Activated CD4-positive, alpha-beta T cell treated with anti-CD3 and anti-CD28 coated beads, Interleukin-2, amount 50 U/mL, for 4 hours (primary cell): ENCODE measurements at places on chromosomes 4 and X.

- DNase-seq, result no peak
Observed at GRCh38 chr4:16155528-16156169, 70.6 kb downstream of the TAPT1 start.

DNA sequence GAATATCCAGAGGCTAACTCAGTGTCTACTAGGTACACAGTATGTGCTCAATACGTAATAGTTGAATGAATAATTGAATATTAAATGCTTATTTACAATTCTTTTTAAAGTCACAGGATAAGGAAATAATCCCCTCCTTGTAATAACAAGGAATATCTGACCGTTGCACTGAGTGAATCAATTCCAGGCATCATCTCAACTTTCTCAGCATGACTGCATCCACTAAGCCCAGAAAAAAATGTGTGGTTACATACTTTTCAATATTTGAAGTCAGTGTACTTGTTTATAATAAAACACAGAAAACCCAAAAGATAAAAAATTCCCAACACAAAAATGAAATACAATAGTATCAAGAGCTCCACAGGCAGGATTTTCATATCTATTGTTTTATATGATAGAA lies 105.4 kb downstream of the TMEM144 start:
- no peak for DNase-seq

DNA sequence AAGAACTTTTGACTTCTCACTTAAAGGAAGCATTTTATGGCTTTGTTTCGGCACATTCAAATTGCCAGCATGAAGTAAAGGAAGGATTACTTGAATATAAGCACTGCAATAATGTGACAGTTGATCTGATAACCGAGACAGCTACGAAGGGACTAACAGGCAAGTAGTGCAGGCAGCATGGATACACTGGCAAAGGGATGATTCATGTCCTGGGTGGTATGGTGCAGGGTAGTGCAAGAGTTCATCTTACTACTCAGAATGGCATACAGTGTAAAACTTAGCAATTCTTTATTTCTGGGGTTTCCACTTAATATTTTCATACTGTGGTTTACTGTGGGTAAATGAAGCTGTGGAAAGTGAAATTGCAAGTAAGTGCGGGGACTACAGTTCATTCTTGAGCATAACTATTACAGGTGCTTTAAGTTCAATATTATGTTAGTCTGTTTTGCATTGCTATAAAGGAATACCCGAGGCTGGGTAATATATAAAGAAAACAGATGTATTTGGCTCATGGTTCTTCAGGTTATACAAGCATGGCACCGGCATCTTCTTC lies 611.8 kb downstream of the SPOCK3 start:
- no peak for DNase-seq

DNA sequence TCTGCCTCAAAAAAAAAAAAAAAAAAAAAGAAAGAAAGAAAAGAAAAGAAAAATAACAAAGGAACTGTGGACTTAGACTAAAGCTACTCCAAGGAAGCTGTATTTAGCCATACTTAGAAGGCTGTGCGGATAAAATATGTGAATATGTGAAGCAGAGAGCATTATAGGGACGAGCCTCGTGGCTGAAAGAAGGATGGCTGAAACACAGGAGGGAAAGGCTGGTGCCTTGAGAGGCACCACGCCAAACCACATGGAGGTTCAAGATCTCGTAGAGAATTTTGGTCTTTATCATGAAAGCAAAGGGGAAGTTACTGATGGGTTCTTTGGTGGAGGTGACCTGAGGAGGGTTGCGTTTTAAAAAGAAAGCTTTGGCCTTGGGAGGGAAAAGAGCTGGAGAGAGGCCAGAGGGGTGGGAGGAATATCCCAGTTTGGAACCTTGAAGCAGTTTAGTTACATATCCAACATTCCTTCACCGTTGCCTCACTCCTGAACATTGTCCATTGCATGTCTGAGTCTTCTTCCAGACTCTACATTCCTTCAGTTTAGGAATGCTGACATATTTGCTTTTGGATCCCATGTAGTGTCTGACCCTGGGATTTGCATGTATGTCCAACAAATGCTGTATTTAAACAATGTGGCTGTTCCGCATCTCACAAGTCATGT lies 82.5 kb downstream of the CPE start:
- no peak for DNase-seq

DNA sequence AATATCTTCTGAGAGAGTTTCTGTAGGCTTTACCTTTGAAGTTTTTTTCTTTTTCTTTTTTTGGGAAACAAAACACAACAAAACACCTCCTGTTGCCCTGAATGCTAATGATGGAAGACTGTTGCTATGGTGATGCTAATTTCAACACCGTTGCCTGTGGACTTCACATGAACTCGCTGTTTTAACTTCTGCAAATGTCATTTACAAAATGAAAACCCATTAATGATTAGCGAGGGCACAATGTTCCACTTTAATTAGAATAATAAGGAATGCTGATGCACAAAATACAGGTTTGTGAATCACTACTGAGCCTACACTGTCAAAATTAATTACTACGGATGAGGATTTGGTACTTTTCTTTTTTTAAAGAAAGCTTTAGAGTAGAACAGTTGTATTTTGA lies 227.1 kb upstream of the FTHL17 start:
- no peak for DNase-seq

DNA sequence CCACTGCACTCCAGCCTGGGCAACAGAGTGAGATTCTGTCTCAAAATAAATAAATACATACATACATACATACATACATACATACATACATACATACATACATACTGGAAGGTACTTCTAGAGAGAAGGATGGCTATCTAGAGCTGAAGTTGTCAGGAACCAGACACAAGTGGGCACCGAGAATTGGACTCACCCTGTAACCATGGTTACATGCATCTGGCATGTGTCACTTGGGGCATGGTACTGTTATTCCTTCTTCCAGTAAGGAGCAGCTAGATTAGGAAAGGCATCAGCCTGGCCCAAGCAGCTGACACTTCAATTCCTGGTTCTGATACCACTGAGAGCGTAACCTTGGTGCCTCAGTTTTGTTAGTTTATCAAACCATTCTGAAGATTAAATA lies 127.1 kb downstream of the SH3KBP1 start:
- DNase-seq, result no peak

DNA sequence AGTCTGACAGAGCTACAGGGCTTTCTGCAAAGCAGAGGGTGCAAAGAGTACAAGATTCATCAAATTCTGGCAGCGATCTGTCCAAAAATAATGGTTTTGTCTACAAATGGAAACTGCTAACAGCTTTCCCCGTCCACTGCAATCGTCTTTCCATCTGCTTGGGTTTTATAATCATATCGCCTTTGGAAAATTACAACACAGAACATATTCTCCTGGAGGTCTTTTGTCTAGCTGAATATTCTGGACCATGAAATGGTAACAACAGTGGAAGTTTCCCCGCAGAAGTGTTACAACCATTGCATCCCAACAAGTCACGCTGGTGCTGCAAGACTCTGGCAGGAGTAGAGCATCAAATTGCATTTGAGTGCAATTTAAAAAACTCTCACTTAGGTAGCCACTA lies 101.2 kb upstream of the BOD1L1 start:
- no peak for DNase-seq

DNA sequence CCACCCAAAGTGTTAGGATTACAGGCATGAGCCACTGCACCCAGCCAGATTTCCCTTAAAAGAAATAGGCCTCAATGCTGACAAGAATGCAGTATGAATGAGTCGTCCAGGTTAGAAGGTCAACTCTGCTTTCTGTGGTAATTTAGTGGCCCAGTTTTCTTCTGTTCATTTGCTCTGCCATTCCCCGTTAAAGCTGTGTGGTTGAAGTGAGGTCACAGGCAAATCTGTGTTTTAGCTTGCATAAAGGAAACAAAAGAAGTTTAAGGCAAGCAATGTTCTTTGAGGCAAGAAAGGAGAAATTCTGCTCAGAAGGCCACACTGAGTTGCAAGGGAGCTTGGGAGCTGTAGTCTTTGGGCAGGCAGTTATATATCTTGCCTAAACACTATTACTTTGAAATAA lies 176.8 kb downstream of the LARP7 start:
- DNase-seq, result no peak

DNA sequence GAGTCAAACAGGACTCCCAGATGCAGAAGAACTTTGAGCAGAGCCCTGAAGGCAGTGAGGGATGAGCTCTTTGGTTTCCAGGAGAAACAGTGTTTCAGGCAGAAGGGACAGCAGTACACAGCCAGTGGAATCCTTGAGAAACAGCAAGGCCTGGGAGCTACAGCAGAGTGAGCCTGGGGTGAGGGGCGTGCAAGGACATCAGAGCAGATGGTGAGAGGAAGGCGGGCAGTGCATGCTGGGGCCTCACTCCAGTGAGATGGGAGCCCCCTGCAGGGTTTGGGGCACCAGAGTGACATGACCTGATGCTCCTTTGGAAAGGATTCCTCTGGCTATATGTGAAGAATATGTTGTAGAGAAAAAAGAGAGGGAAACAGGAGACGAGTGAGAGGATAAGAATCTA lies 98.1 kb upstream of the EGFL6 start:
- DNase-seq, result no peak

DNA sequence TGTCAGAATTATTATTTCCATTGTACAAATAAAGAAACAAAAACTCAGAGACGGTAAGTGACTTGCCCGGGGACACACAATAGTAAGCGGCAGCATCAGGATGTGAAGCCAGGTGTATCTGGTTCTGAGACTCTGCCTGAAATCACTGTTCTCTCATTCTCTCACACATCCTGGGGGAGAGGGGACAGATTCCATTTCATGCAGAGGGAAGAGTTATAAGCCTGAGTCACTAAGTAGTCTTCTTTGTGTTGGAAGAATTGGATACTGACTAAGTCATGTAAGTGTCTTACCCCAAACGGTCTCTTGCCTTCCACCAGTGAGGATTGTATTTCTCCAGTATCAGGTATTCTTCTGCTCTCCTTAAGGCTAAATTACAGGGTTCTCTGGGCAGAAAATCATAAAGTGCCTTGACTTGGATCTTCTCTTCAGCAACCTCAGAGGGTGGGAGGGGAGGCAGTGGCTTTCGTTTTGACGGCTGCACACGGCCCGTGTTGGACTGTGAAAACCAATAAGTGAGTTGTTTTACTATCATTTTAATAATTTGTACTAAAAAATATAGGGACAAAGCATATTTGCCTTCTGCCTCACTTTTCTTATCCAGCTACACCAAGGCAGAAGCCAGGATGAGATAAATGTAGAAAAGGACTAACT lies 21.9 kb downstream of the TXK start:
- no peak for DNase-seq

GRCh38 chr4:118877797-118878196 lies 10.9 kb upstream of the SYNPO2 start:
- DNase-seq, result no peak

- DNase-seq, result no peak
Observed at GRCh38 chr4:140736669-140737343, 19.4 kb downstream of the TBC1D9 start.

- no peak for DNase-seq
Observed at GRCh38 chrX:151977009-151977408, 2.5 kb upstream of the GABRE start.

GRCh38 chrX:39603230-39603629 lies 494.5 kb downstream of the BCOR start:
- no peak for DNase-seq

DNA sequence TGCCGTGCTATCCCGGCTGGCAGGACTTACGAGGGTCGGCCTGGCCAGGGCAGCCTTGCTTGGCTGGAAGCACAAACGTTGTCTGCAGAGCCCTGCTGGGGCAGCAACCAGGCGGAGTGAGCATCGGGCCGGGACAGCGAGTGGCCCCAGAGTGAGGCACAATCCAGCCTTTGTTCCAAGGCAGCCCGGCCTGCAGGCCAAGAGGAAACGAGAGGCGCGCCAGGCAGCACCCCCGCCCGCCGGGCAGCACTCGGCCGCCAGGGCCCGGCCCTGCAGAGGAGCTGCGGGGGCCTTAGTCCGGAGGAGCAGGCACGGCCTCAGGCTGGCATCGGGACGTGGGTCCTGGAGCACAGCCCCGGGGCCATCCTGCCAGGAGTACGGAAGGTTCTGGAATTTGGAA lies 24.1 kb downstream of the FGFRL1 start:
- DNase-seq, result no peak

DNA sequence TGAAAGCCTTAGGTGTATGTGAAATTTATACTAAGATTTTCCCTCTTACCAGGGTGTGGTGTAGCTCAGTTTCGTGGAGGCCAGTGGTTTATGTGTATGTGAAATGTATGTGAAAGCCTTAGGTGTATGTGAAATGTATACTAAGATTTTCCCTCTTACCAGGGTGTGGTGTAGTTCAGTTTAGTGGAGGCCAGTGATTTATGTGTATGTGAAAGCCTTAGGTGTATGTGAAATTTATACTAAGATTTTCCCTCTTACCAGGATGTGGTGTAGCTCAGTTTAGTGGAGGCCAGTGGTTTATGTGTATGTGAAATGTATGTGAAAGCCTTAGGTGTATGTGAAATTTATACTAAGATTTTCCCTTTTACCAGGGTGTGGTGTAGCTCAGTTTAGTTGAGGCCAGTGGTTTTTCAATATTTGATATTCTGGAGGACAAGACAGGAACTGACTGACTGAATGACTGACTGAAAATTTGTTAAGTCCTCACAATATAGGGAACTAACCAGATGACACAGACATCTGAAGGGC lies 143.7 kb downstream of the NEXMIF start:
- no peak for DNase-seq

GRCh38 chr4:45477311-45477733 lies 646.5 kb downstream of the GABRG1 start:
- no peak for DNase-seq

DNA sequence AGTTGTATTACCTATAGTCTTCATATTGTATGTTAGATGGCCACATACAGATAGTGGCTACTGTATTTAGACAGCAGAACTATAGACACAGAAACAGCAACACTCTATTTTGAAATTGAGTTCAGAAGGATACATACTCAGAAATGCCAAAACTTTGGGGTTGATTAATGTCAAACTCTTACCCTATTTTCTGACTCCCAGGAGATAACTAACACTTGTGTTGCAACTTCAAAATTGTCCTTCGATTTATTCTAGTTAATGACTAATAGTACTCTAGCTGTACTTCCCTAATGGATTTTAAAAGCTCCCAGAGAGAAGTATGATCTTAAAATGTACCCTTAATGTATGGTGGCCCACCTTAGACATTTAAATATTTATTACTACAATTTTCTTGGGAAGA lies 229.9 kb upstream of the UGT8 start:
- no peak for DNase-seq

- DNase-seq, result no peak
Observed at GRCh38 chrX:134880866-134881265, 109.9 kb upstream of the SMIM10 start.

GRCh38 chr4:163317110-163317509 lies 15.3 kb downstream of the NPY1R start:
- no peak for DNase-seq

DNA sequence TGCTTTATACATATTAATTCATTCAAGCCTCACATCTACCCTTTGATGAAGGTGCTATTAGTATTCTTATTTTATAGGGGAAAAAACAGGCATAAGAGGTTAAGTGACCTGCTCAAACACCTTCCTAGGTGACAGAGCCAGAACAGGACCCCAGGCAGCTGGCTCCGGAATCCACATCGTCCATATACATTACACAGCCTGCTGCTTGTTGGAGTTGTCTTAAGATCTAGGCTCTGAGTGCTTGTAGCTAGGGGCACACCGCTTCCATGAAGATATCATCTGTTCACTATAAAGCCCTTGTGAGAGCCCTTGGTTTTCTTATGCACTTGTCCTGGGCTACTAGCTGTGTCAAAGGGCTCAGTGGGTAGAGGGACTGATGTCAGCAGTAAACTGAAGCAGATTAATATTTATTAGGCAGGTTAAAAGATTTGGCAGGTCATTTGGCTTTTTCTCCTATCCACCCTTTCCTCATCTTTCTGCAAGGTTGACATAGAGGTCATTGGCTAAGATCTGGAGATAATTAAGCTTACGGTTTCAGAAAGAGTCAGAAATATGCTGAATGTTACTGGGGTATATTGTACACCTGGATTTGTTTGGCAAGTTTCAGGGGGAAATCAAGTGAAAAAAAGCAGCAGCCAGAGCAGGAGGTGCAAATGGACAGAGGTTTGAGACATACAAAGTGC lies 195.4 kb downstream of the SOWAHB start:
- no peak for DNase-seq
